SW480 (cell line): ENCODE measurements at places on chromosomes 4 and X.

DNA sequence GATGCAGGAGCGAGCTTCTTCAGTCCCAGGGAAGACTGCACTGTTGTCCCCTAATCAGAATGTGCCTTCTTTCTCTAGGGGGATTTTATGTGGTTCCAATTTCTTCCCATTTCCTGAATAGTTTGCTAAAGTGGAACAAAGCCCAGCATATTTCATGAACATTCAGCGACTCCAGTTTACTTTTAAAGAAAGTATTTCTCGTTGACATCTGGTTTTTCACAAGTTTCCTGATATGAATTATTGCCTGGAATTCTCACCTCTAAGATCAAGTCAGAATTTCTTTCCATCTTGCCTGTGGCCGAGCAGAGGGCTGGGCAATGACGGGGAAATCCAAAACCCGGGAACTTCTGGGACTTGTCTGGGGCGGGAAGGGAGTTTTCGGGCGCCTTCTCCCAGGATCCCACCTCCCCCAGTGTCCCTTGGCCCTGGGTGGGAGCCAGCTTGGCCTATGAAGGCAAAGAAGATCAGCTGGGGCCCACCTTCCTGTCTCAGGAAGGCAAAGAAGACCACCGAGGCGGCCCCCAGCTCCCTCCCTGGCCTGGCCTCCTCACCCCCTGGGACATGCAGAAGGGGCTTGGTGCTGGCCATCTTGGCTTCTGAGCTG, 15.4 kb downstream of the SORCS2 start:
- DNase-seq = no peak

GRCh38 chr4:54959131-54959530, 166.3 kb downstream of the KDR start:
- DNase-seq = no peak

GRCh38 chr4:7554905-7555304, 120.2 kb upstream of the PSAPL1 start:
- peak; percentile 42 for DNase-seq

DNA sequence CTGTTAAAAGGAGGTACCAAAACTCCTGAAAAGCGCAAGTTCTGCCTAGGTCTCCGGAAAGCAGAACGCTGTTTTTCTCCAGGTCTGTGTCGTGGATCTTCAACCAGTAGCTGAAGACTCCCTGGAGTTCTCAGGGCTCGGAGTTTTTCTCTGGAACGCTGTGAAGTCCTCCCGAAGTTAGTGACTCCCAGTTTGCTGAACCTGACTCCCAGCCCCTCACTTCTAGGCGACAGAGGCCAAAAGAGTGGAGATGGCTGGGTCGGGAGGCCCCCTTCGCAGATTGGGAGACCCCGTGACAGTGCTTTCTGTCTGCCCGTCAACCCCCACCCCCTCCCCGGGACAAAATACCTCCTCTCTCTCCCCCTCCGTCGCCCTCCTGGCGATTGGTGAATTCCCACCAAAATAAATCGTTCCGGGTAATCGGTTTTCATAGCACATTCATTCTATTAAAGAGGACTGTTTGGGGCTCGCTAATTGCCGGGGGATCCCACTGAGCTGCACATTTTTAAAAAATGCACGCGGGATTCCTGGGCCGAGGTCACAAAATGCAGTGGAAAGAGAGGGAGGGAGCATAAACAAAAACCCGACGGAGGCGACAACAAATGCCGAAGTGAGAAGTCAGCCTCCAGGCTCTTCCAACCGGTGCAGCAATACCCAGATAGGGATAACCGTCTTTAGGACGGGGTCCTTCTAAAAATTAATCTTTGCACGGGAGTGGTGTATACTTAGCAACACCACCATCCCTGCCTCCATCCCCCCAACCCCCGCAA, 4.0 kb upstream of the MSX1 start:
- DNase-seq = no peak

- DNase-seq = peak; percentile 28
Observed at GRCh38 chrX:119758731-119759247, 401 bp downstream of the SOWAHD start.

DNA sequence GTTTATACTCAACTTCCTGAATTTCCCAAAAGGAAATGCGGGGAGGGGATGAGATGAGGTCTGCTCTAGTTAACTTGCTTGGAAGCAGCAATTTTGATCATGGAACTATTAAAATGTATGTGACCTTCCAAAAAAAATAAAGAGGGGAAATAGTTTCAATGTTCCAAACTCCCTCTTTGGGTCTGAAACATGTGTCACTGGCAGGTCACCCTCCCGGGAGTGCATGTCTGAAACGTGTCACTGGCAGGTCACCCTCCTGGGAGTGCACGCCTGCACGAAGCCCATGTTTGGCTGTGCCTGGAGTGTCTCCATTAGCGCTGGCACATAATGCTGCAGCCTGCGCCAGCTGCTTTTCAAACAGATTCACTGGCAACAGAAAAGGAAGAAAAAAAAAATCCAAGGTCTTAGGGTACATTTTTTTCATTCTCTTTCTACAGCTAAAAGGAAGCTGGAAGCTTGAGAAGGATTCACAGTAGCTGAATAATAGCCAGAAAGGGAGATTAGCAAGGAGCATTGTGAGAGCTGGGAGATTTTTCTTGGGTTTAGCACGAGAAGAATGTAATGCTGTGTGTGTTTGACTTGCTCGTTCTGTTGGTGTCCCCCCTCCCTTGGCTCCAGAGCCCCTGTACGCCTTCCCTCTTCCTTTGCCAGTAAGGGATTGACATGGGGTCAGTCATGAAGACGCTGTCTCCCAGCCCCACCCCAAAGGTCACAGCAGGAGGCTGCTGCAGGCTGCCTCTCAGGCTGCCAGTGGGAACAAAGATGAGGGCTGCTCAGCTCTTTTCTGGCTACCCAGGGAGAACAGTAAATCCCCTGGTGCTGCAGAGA, 39.2 kb upstream of the TLR3 start:
- no peak for DNase-seq

GRCh38 chr4:35461931-35462659, 782.2 kb downstream of the ARAP2 start:
- no peak for DNase-seq

DNA sequence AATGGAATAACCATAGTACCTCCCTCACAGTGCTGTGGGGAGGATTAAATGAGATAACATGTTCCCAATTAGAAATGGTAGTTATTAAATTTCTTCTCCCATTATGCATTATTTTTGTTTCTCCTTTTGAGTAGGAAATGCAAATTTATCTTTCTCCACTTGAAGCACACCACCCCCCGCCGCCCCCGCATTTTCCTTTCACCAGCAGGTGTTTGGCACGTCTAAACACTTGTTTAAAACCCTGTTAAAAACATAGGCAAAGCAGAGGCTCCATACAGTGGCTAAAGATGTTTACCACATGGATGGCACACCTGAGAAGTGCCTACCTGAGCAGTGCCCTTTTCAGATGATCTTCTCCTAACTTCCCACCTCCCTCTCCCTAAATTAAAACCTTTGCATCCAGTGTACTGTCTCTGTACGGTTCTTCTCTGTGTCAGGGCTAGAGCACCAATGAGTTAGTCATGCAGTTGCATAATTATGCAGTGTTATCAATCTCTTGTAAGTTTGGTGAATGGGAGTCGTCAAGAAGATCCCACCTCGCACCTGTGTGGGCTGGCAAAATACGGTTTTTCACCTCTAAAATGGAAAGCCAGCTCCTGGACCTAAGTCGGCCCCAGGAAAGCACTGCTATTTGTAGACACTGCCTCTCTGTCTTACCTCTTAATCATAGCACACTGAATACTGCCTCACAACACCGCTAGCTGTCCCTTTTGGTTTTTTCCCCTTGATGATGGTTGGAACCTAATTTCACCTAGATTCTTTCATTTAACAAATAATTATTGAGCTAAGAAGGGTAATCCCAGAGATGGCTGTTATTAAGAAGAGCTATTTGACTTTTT, 122.0 kb downstream of the CT47B1 start:
- no peak for DNase-seq

GRCh38 chrX:150146271-150146896, 208.1 kb upstream of the EOLA2 start:
- peak; percentile 5 for DNase-seq

- peak; percentile 35 for DNase-seq
Observed at GRCh38 chr4:74038425-74039314, at the start of gene CXCL3. Gene CXCL3, minus strand, starts transcription at chr4:74038689. Its CDS starts 78 bp downstream, at chr4:74038611.

- DNase-seq = no peak
Observed at GRCh38 chr4:67292636-67293035, 252.7 kb downstream of the CENPC start.

GRCh38 chr4:161937596-161937995, 226.2 kb downstream of the FSTL5 start:
- DNase-seq = no peak

- no peak for DNase-seq
Observed at GRCh38 chrX:38313190-38313589, 14.1 kb downstream of the RPGR start.

DNA sequence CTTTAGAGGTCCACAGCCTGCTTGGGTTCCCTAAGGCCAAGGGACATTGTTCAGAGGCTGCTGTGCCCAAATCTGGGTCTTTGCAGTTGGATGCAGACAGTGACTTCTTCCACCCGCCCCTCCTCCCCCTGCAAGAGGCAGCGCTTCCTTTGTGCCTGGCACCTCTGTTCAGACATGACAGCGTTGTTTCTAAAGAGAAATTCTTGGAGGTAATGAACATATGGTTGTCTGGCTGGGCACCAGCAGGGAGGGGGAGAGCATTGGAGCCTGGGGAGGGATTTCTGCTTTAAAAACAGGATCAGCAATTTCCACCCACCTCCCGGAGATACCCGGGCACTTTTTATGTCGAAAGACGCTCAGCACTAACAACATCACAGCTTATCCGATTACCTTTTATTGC, 51.5 kb downstream of the PSAPL1 start:
- no peak for DNase-seq

GRCh38 chrX:72568406-72569092, 4.1 kb downstream of the HDAC8 start:
- no peak for DNase-seq

- no peak for DNase-seq
Observed at GRCh38 chrX:69565247-69565815, 50.6 kb upstream of the EDA start.

DNA sequence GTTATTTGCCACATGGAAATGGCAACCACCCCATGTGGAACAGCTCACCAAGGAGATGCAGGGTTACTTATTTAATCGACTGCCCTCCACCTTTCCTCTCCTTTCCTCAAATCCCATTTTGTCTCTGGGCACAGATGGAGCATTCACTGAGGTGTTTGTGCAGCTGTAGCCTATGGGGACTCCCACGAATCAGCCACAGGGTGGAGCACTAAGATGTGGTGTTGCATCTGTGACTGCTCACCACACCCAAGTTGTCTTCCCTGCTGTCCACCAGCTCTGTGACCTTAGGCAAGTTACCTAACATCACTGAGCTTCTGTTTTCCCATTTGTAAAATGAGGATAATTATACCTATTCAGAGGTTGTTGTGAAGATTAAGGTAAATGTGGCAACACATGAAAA, 252.4 kb upstream of the CPEB2 start:
- peak; percentile 22 for DNase-seq

- peak; percentile 83 for DNase-seq
Observed at GRCh38 chrX:123764967-123765871, 32.4 kb upstream of the THOC2 start.

GRCh38 chr4:25884031-25884782, 21.4 kb upstream of the SEL1L3 start:
- no peak for DNase-seq

GRCh38 chrX:23952984-23953907, 45.4 kb downstream of the CXorf58 start:
- DNase-seq = no peak

DNA sequence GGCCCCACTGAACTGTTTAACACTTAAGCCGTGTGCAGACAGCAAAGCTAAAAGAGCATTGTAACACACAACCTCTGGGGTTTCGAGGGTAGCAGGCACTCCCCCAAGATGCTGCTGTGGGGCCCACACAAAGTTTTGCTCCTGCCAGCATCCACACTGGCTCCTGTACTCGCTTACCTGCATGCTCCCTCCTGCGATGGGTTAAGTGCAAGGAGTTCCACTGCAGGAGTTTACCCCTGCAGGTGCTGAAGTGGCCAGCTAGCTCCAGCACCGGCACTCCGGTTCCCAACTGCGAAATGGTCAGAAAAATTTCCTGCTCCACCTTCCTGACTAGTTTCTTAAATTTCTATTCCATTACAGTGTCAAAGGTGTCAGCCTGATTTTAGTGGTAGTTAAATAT, 443.5 kb downstream of the PCDH10 start:
- no peak for DNase-seq

GRCh38 chr4:37983951-37984350, 23.8 kb downstream of the PTTG2 start:
- DNase-seq = no peak

GRCh38 chrX:69137371-69138117, 27.7 kb downstream of the PJA1 start:
- DNase-seq = no peak

- DNase-seq = no peak
Observed at GRCh38 chr4:123659262-123659661, 262.7 kb downstream of the SPRY1 start.

- DNase-seq = no peak
Observed at GRCh38 chr4:22873899-22874298, 181.2 kb downstream of the GBA3 start.

- DNase-seq = no peak
Observed at GRCh38 chr4:154452798-154453346, 38.7 kb downstream of the DCHS2 start.

DNA sequence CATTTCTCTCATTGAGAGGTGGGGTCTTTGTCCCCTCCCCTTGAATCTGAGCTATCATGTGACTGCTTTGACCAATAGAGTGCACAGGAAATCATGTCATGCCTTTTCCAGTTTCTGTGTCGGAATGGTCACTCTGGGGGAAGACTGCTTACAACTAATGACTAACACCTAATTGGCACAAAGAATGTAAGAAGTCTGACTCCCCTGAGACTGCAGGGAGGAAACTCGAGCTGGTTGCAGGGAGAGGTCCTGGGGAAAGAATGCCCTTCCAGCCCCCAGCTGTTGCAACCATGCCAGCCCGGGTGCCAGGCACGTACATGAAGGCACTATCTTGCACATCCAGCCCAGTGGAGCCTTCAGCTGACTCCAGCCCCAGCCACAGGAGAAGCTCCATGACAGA, 254.2 kb downstream of the DHX15 start:
- no peak for DNase-seq

GRCh38 chr4:181488926-181489325, 754.3 kb upstream of the TENM3 start:
- no peak for DNase-seq

DNA sequence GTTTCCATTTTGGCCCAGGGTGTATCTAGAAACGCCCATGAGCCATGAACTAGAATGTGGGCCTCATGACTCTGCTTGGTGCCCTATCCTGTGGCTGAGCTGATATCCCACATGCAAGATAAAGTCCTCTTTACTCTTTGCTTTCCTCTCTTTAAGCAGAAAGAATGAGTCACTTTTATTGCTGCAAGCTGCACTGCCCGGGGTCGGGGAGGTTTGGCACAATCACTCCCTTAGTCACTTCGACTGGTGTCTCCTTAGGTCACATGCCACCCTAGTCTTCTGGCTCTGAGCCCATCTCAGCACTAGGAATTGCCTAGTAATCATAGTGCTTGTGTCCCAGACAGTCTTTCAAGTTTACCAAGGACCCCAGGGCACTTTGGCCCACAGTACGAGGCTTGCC, 75.1 kb upstream of the CXorf66 start:
- peak; percentile 44 for DNase-seq
